AG10803 (cell line): ENCODE measurements at places on chromosomes 7 and 10.

DNA sequence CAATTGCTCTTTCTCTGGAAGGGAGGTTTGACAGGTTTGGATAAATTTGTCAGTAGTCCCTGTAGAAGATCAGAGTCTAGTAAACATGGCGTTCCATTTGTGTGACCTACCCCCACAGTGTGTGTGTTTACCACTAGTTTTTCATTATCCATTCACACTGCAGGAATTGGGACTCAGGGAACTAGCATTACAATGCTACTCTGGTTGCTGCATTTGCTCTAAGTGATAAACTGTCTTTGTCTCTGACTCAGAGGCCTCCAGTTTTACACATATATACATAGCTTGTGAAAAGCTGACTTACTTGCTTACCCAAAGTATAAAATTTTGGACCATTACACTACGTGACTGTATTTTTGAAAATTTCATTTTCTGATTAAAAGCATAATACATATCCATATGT, 1604.0 kb downstream of the REEP3 start:
- no peak for DNase-seq

GRCh38 chr10:48839809-48840679, 99.6 kb downstream of the LRRC18 start:
- no peak for DNase-seq

- no peak for DNase-seq
Observed at GRCh38 chr10:113138937-113139585, 189.0 kb downstream of the TCF7L2 start.

DNA sequence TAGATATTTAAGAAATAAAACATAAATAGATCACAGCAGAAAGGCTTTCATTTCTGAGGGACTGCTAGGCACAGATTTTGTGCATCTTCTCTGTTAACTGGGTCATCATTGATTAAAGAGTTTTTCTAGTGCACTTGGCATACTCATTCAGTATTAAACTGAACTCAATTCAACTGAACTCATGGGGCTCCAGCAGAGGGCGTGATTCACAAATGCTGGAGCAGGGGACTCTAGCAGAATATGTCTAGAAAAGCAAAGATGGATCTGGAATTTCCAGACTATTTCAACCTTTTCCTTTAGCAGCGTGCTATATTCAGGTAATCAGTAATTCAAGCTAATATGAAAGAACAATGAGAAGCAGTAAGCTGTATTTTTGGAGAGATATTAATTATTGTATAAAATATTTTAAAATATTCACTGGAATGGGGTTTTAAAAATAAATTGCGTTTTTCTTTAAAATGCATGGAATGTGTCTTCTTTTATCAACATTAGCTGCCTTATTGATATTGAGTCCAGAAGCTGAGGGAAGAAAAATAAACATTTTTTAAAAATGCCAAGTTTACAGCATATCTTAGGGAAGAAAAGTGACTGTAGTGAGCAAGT, 296.8 kb upstream of the CACNA2D1 start:
- peak; percentile 61 for DNase-seq

- DNase-seq, result no peak
Observed at GRCh38 chr10:74642901-74643595, 183.4 kb upstream of the KAT6B start.

- no peak for DNase-seq
Observed at GRCh38 chr10:25125201-25125611, 49.6 kb upstream of the GPR158 start.

GRCh38 chr10:76248649-76249200, 817.3 kb downstream of the LRMDA start:
- no peak for DNase-seq

GRCh38 chr10:117617659-117618058, 75.1 kb downstream of the EMX2 start:
- DNase-seq, result no peak

GRCh38 chr10:102927311-102928010, 9.4 kb downstream of the CNNM2 start:
- DNase-seq, result no peak

- DNase-seq, result no peak
Observed at GRCh38 chr7:28107960-28108359, 72.6 kb downstream of the JAZF1 start.

DNA sequence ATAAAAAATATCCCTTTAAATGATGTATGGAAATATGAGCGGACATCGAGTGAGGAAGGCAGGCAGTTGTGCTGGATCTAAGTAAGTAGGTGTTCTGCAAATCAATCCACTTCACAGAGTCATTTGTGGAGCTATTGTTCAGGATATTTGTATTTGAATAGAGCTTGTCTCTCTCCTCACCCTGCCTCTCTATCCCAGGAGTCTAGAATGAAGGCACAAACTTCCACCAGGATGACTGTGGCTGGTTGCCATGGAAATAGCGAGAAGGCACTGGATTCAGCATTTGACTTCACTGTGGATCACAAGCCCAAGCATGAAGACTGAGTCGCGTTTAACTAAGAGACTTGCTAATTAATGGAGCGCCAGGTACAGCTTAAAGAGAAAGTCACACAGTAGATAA, 53.2 kb downstream of the NPY start:
- DNase-seq, result no peak

DNA sequence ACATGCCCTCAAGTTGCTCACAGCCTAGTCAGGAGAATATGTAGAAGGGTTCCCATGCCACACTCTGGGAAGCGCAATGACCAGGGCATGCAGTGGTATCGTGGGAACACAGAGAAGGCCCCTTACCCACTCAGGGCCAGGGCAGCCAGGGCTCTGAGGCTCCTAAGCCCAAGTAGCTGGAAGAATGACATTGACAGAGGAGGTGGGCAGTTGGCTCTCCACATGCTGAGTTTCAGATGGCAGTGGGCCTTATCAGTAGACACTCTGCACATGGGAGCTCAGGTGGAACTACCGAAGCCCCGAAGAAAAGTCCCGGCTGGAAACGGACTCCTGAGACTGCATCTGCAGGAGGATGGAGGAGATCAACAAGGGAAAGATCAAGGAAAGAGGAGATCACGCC, 15.7 kb upstream of the SVOPL start:
- DNase-seq, result no peak

- DNase-seq, result peak; percentile 30
Observed at GRCh38 chr7:114414156-114415063, at the start of gene FOXP2. Gene FOXP2, plus strand, starts transcription at chr7:114414815. Its CDS starts 11,697 bp downstream, at chr7:114426512.

- DNase-seq, result peak; percentile 23
Observed at GRCh38 chr10:9228771-9229170, 1174.3 kb downstream of the GATA3 start.

GRCh38 chr7:154937837-154938236, 65.1 kb downstream of the PAXIP1 start:
- no peak for DNase-seq

- DNase-seq, result peak; percentile 42
Observed at GRCh38 chr10:11831520-11831951, 8.4 kb downstream of the PROSER2 start.

DNA sequence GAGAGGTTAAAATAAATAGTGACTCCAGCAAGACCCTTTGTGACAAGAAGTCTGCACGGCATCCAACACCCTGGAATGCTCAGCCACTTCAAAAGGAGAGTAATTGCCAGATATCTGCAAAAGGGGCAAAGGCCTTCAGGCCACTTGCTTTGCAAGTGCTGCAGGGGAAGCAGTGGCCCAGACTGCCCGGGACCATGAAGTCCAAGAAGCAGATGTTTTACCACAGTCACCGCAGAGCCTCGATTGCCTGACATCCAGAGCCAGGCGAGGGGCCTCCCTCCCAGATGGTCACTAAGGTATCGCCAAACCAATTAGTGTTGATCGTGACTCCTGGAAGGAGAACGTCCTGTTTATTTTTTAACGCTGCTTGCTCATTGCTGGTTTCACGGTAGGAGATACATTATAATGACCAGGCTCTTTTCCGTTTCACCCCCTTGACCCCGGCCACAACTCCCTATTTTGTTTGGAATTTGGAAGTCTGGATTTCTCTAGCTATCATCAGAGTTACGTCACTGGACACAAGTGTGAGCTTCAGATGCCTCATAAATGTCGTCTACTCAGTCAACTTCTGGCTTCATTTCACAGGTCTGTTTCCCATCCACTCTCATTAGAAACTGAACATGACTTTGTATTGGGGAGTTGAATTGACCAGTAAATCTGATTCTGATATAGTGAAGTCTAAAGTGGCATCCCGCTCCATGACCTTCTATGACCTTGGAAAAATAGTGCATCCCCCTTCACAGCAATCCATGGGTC, 276.2 kb downstream of the WDR11 start:
- no peak for DNase-seq

DNA sequence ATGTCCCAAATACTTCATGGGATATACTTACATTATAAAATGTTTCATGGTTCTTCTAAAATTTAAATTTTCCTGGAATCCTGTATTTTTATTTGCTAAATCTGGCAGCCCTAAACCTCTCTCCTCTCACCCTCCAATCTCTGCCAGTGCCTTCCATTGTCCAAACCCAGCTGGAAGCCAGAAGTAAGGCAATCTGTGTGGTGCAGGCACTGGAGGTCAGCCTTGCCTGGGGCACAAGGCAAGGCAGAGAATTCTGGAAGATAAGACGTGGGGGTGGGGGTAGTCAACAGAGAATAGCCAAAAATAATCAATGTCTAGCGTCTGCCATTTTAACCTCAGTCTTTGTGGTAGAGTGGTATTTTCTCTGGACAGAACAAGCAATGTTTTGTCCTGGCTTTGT, 381.7 kb downstream of the GPAM start:
- no peak for DNase-seq

- DNase-seq, result peak; percentile 25
Observed at GRCh38 chr7:88111954-88112471, 107.8 kb downstream of the SRI start.

GRCh38 chr10:100347568-100348195, 649 bp downstream of the SCD start:
- no peak for DNase-seq

GRCh38 chr7:150340024-150340749, 1.2 kb downstream of the RARRES2 start:
- peak; percentile 80 for DNase-seq

DNA sequence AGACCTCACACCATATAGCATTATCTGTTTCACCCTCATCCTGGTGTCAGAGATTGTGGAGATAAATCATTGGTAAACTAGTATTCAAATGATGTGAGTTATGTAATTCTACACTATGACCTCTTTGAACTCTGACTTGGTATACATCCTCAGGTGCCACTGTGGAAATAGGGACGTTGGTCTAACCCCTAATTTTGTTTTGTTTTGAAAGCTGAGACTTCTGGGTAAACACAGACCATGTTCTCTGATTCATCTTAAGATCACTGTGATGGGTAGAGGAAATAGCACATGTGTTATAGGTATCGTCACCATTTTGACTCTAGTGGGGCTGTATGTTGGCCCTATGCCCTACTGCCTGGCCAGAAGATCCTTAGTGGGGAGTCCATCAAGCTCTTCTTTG, 241.6 kb downstream of the CCDC7 start:
- no peak for DNase-seq

DNA sequence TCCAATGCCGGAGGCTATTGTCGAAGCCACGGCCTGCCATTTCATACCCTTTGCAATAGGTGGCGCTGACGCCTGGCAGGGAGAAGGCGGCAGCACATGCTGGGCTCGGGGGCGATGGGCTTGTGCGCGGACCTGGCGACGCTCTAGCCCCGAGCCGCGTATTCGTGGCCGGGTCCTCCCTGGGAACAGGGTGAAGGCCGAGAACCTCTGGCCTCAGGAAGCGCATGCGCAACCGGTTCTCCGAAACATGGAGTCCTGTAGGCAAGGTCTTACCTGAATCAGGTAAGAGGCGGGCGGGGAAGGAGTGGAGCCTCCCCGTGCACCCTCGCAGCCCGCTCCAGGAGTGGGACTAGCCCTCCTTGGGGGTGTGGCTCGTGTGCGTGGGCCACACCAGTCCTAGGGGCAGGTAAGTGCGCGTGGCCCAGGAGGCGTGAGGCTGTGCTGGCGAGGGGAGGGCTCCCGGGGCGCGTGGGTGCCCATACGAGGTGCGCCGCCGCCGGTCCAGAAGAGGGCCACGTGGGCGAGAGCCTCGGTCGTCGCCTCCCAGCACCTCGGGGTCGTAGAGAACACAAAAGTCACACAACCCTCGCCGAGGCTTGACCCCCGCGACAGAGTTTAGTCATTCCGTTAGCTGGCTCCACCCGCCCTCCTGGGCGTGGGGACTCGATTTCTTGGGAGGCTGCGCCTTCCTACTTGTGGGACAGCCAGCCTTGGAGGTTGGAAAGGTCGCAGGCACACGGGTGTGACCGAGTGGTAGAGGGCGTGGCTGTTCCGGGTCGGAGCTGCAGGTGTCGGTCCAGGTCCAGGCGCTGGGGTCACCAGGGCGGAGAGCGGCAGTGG, 5.6 kb upstream of the MEST start:
- DNase-seq, result no peak

DNA sequence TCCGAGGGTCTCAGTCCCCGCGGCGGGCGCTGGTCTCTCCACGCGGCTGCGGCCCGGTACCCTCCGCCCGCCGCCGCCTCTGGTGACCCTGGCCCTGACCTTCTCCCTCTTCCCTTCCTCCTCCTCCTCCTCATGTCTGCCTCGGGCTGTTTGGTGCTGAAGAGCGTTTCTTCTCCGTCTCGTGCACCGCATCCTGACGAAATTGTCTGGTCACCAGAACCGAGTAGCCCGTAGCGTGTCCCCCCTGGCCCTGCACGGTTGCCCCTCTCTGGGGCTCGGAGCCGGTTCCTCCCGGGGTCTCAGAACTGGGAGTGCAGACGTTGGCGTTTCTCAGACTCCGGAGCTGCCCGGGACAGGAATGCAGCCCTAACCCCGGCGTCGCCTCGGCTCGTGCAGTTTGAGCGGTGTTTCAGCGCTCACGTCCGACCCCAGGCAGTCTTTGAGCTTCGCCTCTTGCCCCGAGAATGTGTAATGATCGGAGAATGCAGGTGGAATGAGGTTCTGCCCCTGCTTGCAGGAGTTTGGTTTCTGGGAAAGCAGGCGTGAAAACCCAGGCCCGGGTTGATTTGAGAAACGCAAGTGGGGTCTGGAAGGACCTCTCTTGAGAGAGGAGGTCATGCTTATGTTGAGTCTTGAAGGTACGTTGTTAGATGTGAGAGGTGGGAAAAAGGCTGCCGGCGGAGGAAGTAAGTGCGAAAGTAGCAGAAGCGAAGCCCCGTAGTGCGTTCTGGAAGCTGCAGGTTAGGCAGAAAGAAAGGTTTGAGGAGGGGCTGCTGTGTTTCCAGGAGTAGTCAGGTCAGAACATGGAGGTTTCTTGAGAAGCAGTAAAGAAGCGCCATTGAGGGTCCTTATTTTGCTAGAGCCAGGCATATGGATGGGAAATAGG, 743 bp downstream of the RBM17 start:
- peak; percentile 32 for DNase-seq

DNA sequence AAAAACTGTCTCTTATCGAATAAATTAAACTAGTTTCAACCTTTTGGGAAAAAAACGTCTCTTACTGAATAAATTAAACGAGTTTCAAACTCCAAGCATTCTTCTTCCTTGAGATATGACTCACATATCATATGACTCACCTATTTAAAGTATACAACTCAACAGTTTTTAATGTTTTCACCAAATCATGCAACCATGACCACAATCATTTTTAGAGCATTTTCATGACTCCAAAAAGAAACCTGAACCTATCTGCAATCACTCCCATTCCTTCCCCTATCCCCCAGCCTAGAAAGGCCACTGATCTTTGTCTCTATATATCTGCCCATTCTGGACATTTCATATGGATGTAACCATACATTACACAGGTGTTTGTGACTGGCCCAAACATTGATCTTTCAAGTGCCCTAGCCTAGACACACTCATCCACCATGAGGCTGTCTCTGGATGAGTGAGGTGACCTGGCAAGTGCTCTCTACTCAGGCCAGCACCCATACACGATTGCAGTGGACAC, 115.3 kb downstream of the PIP4K2A start:
- peak; percentile 69 for DNase-seq
